Astrocyte (in vitro differentiated cells and primary cell): ENCODE measurements at places on chromosomes 16 and 17. TPM values are rescaled to one million over a fixed set of nuclear protein-coding genes. Genes with fewer than 3 reads are reported as not detected.

Gene ARHGAP44
- total RNA-seq: 1.4 and 3.0 TPM in 2 replicates

DNA sequence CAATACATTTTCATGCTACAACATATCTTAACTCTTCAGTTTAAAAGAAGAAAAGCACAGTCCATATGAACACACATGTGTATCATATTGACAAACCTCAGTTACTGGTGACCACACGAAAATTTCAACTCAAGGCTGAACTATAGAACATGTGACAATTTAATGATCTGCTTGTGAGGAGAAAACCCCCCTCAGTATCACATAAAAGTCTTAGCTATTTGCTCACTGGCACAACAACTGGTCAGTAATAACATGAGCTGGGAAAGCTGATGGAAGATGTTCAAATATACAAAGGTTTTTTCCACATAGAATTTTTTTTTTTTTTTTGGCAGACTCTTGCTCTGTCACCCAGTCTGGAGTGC is 19.5 kb downstream of the ZNF652 start:
- no peak overlapping the region for H3K27ac ChIP-seq
- no peaks in the 10 kb centered on the region for H3K36me3 ChIP-seq
- no peak for DNase-seq
- no peaks in the 10 kb centered on the region for H3K27me3 ChIP-seq
- H3K4me3 ChIP-seq: no peak overlapping the region

DNA sequence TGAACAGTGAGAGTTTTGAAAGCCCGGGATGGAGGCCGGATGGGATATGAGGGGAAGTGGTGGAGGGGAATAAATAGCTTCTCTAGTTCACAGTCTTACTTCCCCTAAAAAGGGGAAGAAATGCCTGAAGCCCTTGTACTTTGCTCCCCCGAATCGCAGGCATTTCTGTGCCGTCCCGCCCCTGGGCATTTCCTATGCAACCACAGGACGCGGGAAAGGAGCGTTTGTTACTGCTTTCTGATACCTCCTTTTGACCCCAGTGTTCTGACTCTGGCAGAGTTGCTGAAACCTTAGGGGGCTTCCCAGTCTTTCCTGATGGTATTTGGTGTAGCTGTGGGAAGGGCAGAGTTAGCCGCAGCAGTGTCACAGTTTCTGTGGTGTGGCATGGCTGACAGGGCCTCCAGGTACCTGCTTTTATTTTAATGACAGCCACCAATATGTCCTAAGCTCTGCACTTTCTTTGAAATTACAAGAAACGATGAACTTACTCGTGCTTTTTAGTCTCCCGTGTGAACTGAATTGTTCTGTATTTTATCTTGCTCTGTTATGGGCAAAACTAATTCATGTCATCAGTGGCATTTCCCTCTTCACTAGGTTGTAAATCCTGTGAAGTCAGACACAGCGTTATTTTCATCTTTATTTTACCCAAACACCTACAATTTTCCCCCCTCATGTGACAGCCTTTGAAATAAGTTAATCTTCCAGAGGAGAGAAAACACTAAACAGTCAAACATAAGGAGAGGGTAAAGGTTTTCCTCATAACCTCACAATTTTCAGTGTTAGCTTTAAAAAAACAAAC is 27.1 kb downstream of the USP10 start:
- no peaks in the 10 kb centered on the region for H3K27me3 ChIP-seq
- no peaks in the 10 kb centered on the region for H3K36me3 ChIP-seq

DNA sequence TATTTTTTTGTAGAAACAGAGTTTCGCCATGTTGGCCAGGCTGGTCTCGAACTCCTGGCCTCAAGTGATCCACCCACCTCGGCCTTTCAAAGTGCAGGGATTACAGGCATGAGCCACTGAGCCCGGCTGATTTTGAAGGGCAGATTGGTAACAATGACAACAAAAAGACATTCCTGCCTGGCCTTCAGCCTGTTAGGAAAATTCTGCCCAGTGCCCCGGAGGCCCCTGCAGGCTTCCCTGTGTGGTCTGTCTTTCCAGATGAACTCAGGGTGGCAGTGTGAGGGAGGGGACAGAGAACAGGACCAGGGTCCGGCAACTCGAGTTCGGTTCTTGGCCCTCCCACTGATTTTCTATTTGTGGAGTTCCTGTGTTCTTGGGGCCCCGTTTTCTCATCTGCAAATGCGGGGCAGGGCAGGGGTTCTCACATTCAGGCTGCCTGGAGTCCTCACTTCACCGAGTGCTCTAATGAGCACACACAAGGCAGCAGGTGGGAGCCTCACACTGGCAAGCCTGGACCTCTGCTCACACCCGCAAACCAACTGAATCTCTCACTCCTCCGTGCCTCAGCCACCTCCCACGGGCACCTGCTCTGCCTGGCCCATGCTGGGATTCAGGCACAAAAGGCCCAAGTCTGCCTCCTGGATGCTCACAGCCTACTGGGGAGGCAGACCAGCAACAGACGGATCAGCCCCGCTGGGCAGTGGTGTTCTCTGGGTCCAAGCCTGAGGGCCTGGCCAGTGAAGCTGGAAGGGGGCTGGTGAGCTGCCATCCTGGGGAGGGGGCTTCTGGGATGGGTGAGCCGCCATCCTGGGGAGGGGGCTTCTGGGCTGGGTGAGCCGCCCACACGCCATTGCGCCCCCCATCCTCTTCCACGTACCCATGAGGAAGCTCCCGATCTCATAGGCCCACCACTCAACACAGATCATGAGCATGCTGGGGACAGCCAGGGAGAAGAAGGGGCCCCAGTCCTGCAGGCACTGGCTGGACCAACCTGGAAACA is 10.3 kb downstream of the SLC47A2 start:
- no peaks in the 10 kb centered on the region for H3K27me3 ChIP-seq
- no peaks in the 10 kb centered on the region for H3K4me1 ChIP-seq
- H3K4me3 ChIP-seq: no peak overlapping the region
- H3K36me3 ChIP-seq: no peaks in the 10 kb centered on the region
- H3K27ac ChIP-seq: no peak overlapping the region

GRCh38 chr17:7131423-7131791 is 16.8 kb upstream of the ASGR2 start:
- no peaks in the 10 kb centered on the region for H3K36me3 ChIP-seq
- no peak overlapping the region for H3K27ac ChIP-seq
- no peaks in the 10 kb centered on the region for H3K4me1 ChIP-seq
- H3K27me3 ChIP-seq: no peaks in the 10 kb centered on the region
